ENCODE measurements at places on chromosomes 1 and 21.

- no peak for DNase-seq
Measured at GRCh38 chr21:46625759-46626158, 9.7 kb upstream of the PRMT2 start.

GRCh38 chr1:230127105-230128054 is 60.3 kb downstream of the GALNT2 start:
- no peak for DNase-seq

GRCh38 chr21:46254208-46254975 is 25.8 kb upstream of the LSS start:
- DNase-seq: peak; percentile 45

DNA sequence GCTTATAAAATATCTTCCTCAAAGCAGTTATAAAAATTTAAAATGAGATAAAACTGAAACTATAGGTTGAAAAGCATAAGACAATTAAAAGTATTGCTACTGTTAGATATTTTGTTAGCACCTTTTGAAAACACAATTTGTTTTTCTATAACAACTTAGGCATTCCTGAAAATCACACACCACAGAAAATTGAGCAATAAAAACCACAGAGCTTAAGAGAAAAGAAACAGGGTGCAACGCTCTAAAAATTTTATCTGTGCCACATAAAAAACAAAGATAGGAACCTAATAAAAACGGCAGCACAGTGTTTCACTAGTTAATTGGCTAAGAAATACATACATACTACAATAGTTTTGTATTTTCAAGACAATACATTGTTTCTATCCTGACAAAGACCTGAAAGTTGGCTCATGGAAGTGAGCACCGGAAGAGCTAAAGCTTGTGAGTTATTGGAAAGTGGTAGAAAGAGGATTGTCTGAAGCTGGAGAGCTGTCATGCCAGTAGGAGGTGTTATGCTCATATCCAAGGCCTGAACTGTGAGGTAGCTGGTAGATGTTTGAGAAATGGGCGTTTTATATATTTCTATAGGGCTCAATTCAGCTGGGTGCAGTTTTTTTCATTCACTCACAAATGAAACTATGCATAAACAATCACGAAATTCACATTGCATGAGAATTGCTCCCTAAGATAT is 45.8 kb downstream of the RGS7 start:
- no peak for DNase-seq

DNA sequence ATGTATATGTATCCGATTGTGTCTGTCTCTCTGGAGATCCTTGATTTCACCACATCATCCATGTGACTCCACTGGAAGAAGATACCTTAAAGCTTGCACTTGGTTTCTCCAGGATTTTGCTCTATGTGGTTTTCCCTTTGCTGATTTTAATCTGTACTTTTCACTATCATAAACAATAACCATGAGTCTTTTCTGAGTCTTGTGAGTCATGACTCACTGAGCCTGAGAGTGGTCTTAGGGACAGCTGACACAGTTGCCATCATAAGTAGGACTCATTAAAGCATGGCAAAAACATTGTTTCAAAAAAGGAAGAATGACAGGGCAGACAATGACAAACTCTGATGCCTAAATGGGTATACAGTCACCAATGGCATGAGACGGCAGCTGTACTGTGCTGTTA is 226.2 kb downstream of the AKT3 start:
- DNase-seq: no peak

DNA sequence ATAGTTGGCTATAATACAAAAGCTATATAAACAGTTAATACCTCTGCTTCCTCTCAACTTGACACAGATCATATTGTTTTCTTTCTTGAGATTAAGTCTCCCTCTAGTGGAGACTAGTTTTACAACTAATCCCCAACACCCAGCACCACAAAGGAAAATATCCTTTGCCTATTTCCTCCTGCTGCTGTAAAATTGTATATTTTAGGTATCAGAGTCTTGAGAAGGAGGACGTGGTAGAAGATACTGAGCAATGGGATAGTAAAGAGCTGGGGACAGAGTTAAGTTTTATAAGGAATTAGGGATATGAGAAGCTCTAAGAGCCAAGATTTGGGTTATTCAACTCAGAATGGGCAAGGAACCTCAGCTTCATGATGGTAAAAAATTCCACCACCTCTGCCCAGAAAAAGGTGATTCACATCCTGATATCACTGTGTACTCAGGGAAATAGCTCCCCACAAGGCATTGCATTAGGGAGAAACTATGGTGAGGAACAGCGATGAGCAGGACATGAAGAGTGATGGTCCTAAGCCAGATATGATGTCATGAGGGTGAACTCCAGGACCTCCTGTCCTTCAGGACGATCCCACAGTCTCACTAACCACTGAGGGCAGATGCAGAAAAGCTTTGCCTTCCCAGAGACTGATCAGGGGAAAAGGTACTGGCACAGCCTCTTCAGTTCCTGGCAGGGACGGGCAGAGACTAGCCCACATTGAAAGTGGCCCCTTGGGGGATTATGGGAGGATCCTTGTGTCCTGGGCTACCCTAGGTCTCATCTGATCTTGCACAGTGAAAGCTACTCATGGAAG is 14.7 kb upstream of the CFAP126 start:
- DNase-seq: no peak

DNA sequence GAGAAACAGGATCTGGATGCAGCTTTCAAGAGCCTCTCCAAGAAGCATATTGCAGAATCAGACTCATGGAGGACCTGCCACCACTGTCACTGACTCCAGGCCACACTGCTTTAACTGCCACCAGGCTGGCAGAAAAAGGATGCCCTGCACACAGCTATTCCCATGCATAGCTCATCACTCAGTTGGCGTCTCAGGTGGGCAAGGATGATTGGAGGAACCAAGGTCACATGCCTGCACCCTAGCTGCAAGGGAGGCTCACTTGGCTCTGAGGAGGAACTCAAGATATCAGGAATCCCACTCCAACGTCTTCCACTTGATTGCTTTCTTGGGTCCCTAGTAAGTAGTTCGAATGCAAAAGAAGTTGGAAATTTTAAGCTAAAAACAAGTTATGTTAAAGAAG is 19.6 kb upstream of the SPOCD1 start:
- no peak for DNase-seq

- DNase-seq: no peak
Measured at GRCh38 chr1:184931566-184931965, 42.7 kb downstream of the NIBAN1 start.

GRCh38 chr1:24905979-24906720 is 23.9 kb downstream of the RUNX3 start:
- DNase-seq: no peak

GRCh38 chr1:110927484-110928075 is 36.1 kb downstream of the LRIF1 start:
- DNase-seq: no peak

DNA sequence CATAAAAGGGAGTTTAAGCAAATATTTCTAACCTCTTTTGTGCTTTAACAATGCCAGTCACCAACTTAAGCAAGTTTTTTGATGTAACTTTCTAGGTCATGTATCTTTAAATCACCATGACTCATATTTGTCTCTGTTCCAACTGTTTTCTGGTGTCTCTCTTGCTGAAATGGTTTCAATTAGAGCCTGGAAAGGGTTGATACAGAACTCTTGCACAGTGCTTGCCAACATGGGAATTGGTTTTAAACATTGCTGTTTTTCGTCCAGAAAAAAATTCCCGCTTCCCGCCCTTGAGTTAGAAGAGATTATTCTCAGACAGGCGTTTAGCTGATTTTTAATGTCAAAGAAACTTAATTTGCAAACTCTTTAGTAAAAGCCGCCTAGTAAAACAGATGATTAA is 46.4 kb upstream of the SLC22A15 start:
- no peak for DNase-seq

DNA sequence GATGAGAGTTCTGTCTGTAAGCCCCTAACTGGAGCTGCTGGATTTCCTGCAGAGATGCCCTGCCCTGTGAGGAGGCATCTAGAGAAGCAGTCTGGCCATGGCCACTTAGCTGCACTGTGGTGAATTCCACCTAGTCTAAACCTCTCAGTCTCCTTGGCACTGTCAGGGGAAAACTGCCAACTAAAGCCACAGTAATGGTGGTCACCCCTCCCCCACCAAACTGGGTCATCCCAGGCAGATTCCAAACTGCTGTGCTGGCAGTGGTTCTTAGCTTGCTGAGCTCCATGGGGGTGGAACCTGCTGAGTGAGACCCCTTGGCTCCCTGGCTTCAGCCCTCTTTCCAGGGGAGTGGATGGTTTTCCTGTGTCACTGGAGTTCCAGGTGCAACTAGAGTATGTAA is 740.6 kb downstream of the RWDD3 start:
- no peak for DNase-seq

- no peak for DNase-seq
Measured at GRCh38 chr1:213331631-213332175, 280.7 kb downstream of the RPS6KC1 start.

GRCh38 chr1:156667610-156667967 is 9.6 kb downstream of the NES start:
- DNase-seq: no peak

DNA sequence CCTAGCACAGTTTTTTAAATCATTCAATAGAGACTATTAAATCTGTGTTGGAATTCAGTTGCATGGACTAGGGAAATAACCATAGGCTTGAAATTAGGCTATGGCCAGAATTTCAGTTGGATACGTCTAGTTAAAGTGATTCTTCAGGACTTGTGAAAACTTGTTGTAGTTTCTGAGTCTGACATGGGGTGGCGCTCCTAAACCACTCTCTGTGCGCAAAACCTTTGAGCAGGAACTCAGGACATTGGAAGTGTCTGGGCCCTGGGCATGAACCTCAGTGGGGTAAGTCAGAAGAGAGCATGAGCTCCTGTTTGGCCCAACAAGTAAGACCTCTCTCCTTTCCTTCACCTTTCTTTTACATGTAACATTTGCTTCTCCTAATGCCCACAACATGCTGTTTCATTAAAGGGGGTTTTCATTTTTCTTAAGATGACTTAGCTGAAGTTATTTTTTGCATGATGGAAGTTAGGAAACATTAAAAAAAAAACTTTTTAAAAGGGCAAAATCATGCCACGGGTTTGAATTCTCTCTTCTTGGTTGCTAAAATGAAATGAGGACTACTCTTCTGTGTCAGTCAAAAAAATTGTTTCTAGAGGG is 17.1 kb upstream of the CCDC190 start:
- no peak for DNase-seq

DNA sequence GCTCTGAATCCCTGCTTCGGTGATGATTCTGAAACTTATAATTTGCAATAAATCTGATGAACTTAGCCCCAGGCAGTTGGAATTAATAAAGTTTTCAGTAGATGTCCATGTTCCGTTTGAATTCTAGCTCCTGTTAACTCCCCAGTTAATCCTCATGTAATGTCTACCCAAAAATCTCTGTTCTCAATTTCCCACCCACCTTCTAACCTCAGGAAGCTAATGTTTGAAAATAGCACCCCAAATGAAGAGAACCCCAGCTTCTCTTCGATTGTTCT is 3.6 kb downstream of the MYOG start:
- DNase-seq: no peak

DNA sequence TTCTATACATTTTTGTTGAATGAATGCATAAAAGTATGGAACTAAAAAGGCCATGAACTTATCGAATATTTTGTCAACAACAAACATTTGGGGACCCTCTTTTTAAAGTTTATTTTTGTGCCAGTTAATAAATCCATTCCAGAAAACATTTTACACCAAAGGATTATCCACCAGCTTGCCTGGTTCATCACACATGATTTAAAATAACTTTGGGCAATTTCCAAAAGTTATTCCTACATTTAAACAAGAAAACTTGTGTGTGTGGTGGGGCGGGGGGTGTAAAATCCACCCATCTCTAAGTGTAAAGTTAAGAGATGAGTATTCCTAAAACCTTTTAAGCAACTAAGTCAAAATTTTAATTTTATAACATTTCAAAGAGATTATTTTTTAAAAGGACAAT is 224.5 kb upstream of the SNX7 start:
- DNase-seq: no peak

Data from GM12891 (cell line).